ENCODE measurements at places on chromosomes 6 and 20.

GRCh38 chr6:21984561-21984960, 312.3 kb downstream of the PRL start:
- DNase-seq, result no peak

DNA sequence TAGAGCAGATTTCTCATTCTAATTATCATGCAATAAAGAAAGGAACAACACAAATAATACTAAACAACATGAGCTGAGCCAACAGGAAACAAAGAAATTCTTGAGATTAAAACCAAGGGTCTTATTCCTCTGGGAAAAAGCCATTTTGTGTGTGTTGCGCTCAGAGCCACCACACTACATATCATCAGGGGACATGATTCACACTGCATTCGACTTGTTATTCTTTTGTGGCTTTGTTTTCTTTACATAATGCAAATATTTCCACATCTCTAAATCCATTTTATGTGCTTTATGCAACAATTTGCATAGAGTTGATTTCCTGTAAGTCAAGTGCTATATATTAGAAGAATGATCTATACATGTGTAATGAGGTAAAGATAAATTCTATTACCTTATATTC, 719.6 kb downstream of the TBC1D32 start:
- DNase-seq, result no peak

DNA sequence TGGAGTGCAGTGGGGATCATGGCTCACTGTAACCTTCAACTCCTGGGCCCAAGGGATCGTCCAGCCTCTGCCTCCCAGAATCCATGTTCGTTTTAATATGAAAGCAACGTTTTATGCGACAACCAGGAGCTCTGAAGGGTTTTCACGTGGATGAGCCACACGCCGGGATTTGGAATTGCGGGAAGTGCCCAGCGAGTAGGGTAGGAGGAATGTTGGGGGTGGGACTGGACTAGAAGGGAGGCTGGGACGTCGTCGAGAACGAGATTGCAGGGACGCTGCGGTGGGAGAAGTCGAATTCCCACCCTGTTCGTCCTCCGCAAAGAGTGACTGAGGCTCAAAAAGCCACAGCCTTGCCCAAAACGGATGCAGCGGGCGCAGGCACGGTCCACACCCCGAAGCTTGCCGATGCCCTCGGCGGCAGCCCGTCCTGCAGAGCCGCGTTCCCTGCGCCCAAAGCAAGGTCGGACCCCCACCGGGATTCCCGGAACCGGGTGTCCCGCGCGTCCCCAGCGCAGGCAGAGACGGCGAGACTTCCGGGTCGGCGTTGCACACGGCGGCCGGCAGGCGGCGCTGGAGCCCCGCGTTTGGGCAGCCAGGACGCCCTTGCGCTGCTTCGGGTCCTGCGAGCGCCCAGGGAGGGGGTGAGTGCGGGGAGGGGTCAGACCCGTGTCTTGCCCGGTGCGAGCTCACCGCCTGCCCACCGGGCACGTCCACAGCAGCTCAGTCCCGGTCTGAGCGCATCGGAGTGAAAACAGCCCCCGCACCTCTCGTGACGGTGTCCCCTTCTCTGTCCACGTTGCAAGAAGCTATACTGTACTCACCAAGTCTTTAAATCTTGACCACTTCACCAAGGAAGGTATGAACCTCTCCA, 87.8 kb downstream of the DHX35 start:
- DNase-seq, result peak; percentile 44

GRCh38 chr6:28537065-28537464, 11.4 kb downstream of the GPX5 start:
- no peak for DNase-seq

DNA sequence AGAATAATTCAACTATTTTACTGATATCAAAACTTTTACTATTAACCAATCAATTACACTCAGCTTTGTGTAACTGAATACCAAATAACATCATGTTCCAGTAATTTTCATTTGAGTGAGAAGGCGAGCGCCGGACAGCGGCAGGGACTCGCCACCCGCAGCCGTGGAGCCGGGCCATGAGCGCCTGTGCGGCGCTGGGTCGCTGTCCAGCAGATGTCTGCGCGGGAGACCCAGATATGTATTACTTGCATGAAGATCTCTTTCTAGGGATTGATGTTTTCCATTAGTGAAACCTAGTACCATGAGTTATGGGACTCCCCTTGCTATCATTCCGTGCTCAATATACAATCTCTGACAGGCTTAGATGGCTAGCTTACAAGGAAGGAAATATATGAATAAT, 245.1 kb upstream of the PRSS16 start:
- no peak for DNase-seq

DNA sequence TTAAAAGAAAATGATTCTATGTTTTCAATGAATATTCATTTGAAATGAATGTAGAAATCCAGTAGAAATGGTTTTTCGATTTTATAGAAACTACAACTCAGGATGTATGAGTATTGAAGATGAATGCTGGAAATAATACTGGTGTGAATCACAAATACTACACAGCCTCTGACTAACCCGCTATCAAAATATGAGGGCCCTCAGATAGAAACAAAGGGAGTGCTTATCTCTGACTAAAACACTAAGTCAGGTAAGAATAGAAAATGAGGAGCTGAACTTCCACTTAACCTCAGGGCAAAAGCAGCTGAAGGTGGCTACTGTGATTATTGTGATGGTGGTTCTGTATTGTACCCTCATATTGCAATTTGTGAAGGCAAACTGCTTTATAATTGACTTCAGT, 220.9 kb upstream of the RNF217 start:
- no peak for DNase-seq

DNA sequence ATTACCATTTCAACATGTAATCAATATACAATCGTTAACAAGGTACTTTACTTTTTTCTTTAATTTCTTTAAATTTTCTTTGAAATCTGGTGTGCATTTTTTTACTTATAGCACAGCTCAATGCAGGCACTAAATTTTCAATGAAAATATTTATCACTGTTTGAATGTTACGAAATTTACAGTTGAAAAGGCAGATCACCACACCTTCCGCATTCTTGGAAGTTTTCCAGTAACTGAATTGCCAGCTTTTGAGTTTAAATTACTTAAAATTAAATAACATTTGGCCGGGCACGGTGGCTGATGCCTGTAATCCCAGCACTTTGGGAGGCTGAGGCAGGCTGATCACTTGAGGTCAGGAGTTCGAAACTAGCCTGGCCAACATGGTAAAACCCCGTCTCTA, 309.9 kb downstream of the BMP7 start:
- DNase-seq, result no peak

- DNase-seq, result peak; percentile 49
Measured at GRCh38 chr6:116217069-116217468, 36.8 kb downstream of the TSPYL4 start.

DNA sequence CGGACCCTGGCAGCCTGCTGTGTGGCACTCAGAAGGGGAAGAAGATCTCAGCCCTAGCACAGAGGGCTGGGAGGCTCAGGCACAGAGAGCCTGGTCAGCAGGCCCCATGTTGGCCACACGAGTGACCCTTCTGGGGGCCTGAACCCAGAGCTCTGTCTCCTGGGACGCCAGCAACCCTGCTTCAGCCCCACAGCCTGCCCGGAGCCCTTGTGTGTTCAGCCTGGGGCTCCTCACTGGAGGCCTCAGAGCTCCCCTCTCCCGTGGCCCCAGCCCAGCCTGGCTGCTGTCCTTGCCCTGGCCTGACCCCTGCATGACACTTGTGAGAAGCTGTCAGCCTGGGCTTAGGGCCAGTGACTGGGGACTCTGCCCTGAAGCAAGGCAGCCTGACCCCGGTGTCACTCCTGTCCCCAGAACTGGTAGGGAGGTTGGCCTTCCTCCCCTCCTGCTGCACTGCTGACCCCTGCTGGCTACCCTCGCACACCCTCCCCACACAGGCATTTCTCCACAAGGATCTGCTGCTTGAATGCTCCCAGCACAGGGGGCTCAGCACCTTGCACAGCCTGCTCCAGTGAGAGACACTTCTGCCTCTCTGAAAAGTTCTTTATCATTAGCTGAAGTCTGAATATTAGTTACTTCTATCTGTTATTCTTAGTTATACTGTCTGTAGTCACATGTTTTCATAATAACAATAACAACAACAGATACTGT, 15.4 kb upstream of the IP6K3 start:
- peak; percentile 55 for DNase-seq

DNA sequence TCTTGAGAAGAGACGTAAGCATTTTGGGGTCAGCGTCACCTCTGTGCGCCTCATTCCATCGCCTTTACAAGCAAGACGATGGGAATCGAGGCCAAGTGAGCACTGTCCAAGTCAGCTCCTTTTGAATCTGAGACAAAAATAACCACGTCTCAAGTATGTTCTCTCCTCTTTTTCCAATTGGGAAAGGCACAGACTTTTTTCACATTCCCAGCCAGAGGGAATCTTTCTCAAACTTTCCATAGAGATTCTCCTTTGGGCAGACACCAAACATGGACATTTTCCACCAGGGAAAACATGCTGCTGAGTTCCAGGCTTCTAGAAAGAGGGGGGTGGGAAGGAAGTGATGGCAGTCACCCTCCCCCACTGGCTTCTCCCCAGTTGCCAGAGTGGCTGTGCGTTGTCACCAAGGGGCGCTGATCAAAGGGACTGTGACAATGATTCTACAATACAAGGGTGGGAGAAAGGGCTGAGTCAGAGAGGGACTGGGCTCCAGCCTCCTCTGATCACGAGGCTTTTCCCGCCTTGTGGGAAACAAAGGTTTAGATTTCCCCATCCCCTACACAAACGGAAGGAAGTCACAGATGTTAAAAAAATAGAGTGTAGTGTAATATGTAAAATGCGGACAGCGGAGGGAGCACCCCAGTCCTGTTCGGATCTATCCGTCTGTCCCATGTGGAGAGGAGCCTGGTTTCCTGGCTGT, 281.9 kb upstream of the RNF24 start:
- DNase-seq, result no peak

DNA sequence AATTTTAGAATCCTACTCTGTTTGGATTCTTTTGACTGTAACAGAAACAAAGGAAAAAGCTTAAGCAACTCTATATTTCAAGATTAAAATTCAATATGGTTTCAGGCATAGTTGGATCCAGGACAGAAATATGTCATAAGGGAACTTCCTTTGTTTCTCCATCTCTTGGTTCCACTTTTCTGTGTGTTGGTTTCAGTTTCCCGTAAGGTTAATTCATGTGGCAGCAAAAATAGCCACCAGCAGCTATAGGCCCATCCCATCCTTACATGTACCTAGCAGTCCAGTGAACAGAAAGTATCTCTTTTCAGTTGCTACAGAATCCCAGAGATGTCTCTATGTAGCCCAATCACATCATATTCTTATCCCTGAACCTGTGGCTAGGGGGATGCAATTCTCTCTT, 8.8 kb upstream of the FAM8A1 start:
- no peak for DNase-seq

DNA sequence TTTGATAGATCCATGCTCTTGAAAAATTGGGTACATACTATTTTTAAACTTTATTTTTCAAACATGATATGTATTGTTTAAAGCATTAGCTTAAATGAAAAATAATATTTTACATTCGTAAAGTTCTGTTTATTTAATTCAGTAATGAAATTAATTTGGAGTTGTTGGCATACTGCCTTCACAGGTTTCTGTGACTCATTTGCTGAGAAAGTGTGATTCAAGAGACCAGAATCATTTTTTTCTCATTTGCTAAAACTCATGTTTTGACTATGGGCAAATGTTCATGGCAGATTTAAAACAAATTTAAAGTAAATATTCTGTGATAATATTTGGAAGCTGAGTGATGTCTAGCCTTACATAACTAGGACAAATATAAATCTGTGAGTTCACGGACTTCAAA, 230.4 kb downstream of the BCKDHB start:
- no peak for DNase-seq

GRCh38 chr6:155171747-155172449, 91.9 kb upstream of the CLDN20 start:
- DNase-seq, result peak; percentile 90

GRCh38 chr6:131721161-131721560, 10.3 kb upstream of the CTAGE9 start:
- no peak for DNase-seq

DNA sequence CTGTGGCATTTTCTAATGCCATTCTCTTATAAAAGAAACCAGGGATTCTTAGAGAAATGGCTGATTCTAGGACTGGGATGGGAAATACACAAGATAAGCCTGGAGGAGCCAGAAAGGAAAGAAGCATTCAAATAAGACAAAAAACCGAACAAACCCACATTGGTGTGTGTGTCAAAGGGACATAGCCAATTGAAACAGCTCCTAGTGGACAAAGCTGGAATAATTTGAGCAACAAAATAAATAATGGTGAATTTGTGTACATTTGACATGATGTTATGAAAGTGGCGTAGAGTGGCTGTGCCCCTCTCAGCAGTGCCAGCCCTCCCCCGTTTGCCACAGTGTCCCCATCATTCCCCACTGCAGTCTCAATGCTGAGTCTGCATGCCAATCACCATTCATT, 55.5 kb downstream of the B3GAT2 start:
- no peak for DNase-seq

DNA sequence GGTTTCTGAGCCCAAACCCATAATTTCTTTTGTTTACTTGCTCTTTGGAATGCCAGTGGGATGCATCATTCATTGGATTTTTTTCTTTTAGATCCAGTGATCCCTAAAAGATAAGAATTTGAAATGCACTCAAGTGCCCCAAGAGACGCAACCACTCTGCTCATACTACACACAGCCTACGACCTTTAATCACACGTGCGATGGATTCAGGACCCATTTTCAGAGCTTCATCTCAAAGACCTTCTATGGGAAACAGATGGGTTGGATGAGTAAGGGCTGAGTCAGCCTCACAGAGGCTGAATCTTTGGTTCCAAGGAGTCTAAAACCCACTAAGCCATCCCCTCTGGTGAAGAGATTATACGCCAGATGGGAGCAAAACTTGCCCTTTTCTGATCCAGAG, 265.5 kb upstream of the EXOC2 start:
- DNase-seq, result no peak

- DNase-seq, result no peak
Measured at GRCh38 chr20:36010076-36010475, 41.7 kb downstream of the CNBD2 start.

DNA sequence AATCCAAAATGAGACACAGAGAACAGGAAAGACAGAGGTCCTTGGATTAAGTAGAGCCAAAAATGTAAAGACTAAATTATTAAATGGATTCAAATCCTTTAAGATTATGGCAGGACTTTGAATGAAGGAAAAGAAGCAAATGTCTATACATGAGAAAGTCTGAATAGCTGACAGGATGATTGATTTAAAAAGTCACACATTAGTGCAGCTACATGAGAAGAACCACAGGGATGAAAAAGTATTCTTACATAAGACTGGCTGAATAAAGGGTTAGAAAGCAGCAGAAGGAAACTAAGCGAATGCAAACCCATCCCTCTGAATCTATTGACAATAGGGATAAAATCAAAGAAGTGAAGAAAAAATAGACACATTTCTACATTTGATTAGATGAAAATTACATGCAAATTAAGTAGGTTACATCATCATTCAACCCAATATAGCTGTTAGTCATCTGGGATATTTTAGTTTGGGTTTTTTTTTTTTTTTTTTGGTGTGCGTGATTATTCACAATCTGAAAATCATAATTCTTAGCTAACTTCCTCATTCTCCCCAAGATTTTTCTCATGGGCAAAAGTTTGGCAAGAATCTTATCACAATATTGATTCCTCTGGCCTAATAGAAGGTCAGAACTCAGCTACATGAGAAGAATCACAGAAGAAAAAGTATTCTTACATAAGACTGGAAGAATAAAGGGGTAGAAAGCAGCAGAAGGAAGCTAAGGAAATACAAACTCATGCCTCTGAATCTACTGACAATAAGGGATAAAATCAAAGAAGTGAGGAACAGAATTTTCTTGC, 845.4 kb downstream of the HACE1 start:
- no peak for DNase-seq

GRCh38 chr6:157761926-157762325, 61.1 kb upstream of the SNX9 start:
- no peak for DNase-seq

- DNase-seq, result no peak
Measured at GRCh38 chr20:36613974-36614373, 8.4 kb downstream of the RAB5IF start.

All from NCI-H1694 treated with DMSO at 0.1 percent for 48 hours (cell line).